Brain pericyte (primary cell): ENCODE measurements at places on chromosomes 3 and 15.

GRCh38 chr3:11211531-11212298 is 57.4 kb downstream of the HRH1 start:
- DNase-seq: no peak

GRCh38 chr3:135966271-135966961 is 888 bp downstream of the PPP2R3A start:
- no peak for DNase-seq

GRCh38 chr3:17157713-17158112 is 273.0 kb downstream of the PLCL2 start:
- peak; percentile 80 for DNase-seq

- no peak for DNase-seq
These were observed 56.9 kb downstream of the ARRDC4 start for GRCh38 chr15:98017150-98017964.

DNA sequence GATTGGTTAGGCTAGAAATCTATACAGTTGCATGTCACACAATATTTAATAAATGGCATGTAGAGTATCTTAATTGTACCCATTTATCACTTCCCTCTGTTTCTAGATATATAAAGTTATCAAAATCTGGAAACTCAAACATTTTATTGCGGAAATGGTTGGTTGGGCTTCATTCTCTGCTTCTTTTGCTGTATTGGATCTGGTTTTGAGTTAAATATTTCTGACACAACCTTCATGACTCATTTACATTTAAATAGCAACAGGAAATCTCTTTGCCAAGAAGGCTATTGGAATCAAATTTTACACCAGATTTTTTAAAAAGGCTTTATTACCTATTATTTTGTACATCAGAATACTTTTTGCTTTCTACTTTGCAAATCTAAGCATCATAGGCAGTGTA is 153.8 kb downstream of the EBLN2 start:
- no peak for DNase-seq
